IMR-90 (cell line): ENCODE measurements at places on chromosomes 2 and 18. TPM values are rescaled to one million over a fixed set of nuclear protein-coding genes. Genes with fewer than 3 reads are reported as not detected.

- no peak for DNase-seq
- H3K4me3 ChIP-seq, result no peak overlapping the region
- no peak overlapping the region for H3K27ac ChIP-seq
- no peaks in the 10 kb centered on the region for H3K36me3 ChIP-seq
Measured at GRCh38 chr2:143357966-143358365, 228.7 kb downstream of the ARHGAP15 start.

- DNase-seq, result no peak
- no peaks in the 10 kb centered on the region for H3K27me3 ChIP-seq
- no peaks in the 10 kb centered on the region for H3K36me3 ChIP-seq
- no peak overlapping the region for H3K4me3 ChIP-seq
- H3K4me1 ChIP-seq, result no peaks in the 10 kb centered on the region
Measured at GRCh38 chr18:9910661-9911060, 3.2 kb upstream of the VAPA start.

- no peaks in the 10 kb centered on the region for H3K4me1 ChIP-seq
- DNase-seq, result no peak
- H3K27ac ChIP-seq, result no peak overlapping the region
- no peaks in the 10 kb centered on the region for H3K27me3 ChIP-seq
Measured at GRCh38 chr2:208228476-208228875, 26.4 kb downstream of the IDH1 start.

DNA sequence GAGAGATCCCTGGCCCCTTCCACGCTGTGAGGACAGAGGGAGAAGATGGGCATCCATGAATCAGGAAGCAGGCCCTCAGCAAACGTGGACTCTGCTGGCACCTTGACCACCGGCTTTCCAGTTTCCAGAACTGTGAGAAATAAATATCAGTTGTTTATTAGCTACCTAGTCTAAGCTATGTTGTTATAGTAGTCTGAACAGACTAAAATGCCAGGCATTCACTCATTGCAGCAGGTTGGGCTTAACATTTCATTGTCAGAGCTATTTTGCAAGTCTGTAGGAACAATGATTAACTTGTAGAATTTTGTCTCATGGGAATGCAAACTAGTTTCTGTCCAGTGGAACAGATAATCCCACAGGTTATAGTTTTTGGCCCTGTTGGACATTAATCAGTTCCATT lies 24.8 kb upstream of the TBC1D8 start:
- H3K27ac ChIP-seq, result no peak overlapping the region
- H3K36me3 ChIP-seq, result no peaks in the 10 kb centered on the region
- H3K4me1 ChIP-seq, result no peaks in the 10 kb centered on the region
- peaks cover 8% of the 10 kb centered on the region for H3K27me3 ChIP-seq

DNA sequence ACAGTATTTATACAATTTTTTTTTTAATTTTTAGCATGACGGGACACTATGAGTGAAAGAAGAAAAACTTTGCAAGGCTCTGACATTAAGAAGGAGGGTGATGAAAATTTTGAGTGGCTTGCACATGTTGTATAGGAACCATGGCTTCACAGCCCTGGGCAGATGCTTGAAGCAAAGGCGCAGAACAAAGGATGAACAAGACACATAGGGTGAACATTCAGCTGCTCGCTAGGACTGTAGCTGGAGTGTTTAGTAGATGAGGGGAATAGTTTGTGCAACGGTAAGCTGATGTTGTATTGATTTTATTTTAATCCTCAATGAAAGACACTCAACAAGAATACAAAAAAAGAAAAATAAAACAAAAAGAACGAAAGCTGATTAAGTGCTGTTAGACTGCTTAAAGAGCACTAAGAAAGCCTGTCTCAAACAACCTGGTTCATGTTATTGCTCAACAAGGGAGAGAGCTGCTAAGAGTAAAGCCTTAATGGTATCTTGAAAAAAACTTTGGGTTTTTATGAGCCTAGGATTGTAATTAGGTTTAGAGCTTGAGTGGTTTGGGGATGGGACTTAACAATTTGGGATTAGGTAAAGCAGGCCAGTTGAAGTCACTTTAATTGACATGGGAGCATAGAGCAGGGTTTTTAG lies 41.2 kb upstream of the GCFC2 start:
- H3K27ac ChIP-seq, result no peak overlapping the region
- no peaks in the 10 kb centered on the region for H3K27me3 ChIP-seq
- H3K4me3 ChIP-seq, result no peak overlapping the region
- no peak for DNase-seq

DNA sequence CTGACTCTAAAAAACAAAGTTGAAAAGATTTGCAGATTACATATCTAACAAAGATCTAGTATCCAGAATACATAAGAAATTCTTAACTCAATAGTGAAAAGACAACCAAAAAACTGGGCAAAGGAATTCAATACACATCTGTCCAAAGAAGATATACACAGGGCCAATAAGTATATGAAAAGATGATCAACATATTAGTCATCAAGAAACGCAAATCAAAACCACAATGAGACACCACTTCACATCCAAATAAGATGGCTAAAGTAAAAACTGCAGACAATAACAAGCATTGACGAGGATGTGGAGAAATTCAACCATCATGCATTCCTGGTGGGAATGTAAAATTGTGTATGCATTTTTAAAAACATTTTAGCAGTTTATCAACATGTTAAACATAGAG lies 256.0 kb downstream of the EIPR1 start:
- H3K27me3 ChIP-seq, result no peaks in the 10 kb centered on the region
- H3K4me3 ChIP-seq, result no peak overlapping the region
- no peaks in the 10 kb centered on the region for H3K36me3 ChIP-seq
- no peaks in the 10 kb centered on the region for H3K4me1 ChIP-seq
- H3K27ac ChIP-seq, result no peak overlapping the region

DNA sequence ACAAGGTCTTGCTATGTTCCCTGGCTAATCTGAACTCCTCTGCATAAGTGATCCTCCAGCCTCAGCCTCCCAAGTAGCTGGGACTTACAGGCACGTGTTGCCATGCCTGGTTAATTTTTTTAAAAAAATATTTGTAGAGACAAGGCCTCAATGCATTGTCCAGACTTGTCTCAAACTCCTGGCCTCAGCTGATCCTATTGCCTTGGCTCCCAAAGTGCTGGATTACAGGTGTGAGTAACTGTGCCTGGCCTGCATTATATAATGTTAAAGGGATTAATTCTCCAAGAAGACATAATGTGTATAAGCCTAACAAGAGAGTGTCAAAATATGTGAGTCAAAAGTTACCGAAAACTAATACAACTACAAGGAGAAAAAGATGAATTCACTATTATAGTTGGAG lies 32.2 kb downstream of the BUB1 start:
- H3K4me3 ChIP-seq, result no peak overlapping the region
- peaks cover 5% of the 10 kb centered on the region for H3K36me3 ChIP-seq
- no peaks in the 10 kb centered on the region for H3K4me1 ChIP-seq
- no peak overlapping the region for H3K27ac ChIP-seq
- no peaks in the 10 kb centered on the region for H3K27me3 ChIP-seq

- peaks cover 8% of the 10 kb centered on the region for H3K4me1 ChIP-seq
- no peaks in the 10 kb centered on the region for H3K27me3 ChIP-seq
- peaks cover 3% of the 10 kb centered on the region for H3K36me3 ChIP-seq
- peak; percentile 19 for DNase-seq
- H3K4me3 ChIP-seq, result no peak overlapping the region
Measured at GRCh38 chr2:173221937-173222594, 132.6 kb upstream of the CDCA7 start.

DNA sequence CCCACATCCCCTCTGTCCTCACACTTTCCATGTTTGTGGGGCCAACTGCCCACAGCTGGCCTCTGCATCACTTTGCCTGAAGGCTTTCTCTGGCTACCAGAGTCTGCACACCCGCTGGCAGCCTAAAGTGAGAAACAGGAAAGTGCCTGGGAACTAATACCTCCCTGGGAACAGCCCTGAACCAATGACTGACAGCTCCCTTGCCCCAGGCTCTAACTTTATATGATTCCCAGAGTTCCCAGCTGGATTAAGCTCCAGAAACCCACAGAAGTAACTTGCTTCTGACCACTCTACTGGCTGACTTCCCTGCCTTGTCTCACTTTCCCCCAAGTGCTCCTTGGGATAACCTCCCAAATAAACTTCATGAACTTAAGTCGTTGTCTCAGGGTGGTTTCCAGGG lies 159.6 kb upstream of the LMAN1 start:
- H3K4me3 ChIP-seq, result no peak overlapping the region
- no peak overlapping the region for H3K27ac ChIP-seq
- H3K4me1 ChIP-seq, result peaks cover 17% of the 10 kb centered on the region
- no peaks in the 10 kb centered on the region for H3K36me3 ChIP-seq

GRCh38 chr18:31505156-31505555 lies 7.2 kb downstream of the DSG2 start:
- H3K27ac ChIP-seq, result no peak overlapping the region
- no peak for DNase-seq
- H3K4me3 ChIP-seq, result no peak overlapping the region
- no peaks in the 10 kb centered on the region for H3K36me3 ChIP-seq
- no peaks in the 10 kb centered on the region for H3K4me1 ChIP-seq
- H3K27me3 ChIP-seq, result no peaks in the 10 kb centered on the region

- H3K27ac ChIP-seq, result no peak overlapping the region
- H3K36me3 ChIP-seq, result peaks cover 32% of the 10 kb centered on the region
- peaks cover 7% of the 10 kb centered on the region for H3K4me1 ChIP-seq
Measured at GRCh38 chr18:9130806-9131205, 5.8 kb upstream of the ANKRD12 start.

GRCh38 chr2:103660947-103661346 lies 899.1 kb downstream of the TMEM182 start:
- no peaks in the 10 kb centered on the region for H3K27me3 ChIP-seq
- H3K27ac ChIP-seq, result no peak overlapping the region
- no peak overlapping the region for H3K4me3 ChIP-seq
- no peak for DNase-seq

DNA sequence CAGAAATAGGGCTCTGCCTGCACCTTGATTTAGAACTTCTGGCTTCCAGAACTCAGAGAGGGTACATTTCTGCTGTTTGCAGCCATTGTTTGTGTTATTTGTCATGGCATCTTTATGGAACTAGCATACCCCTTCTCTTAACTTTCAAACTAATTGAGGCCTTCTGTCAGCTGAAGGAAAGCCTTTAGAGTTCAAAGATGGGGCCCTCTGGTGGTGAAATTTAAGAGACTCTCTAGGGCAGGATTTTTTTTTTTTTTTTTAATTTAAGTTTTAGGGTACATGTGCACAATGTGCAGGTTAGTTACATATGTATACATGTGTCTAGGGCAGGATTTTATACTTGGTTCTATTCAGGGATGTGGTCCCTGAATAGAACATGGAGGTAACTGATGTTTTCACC lies 260.6 kb upstream of the LINC00305 start:
- H3K4me3 ChIP-seq, result no peak overlapping the region
- no peaks in the 10 kb centered on the region for H3K4me1 ChIP-seq
- no peak overlapping the region for H3K27ac ChIP-seq
- no peaks in the 10 kb centered on the region for H3K36me3 ChIP-seq
- no peaks in the 10 kb centered on the region for H3K27me3 ChIP-seq
- DNase-seq, result no peak

The REG1A gene
- total RNA-seq, result not detected in 2 replicates

The CYP26B1 gene
- total RNA-seq, result not detected in 2 replicates

The SLC14A1 gene
- total RNA-seq, result 21.7 and 31.9 TPM in 2 replicates

The CMPK2 gene
- total RNA-seq, result 0.18 and 0.28 TPM in 2 replicates

The PLB1 gene
- total RNA-seq, result 0.90 and 1.4 TPM in 2 replicates

The IL1RL1 gene
- total RNA-seq, result under 0.01 TPM in 2 replicates

The CFC1 gene
- not detected in 2 replicates for total RNA-seq

The C2orf66 gene
- not detected in 2 replicates for total RNA-seq
